ENCODE measurements at places on chromosomes 1 and 21.

GRCh38 chr1:176858433-176858916 lies 306.0 kb downstream of the ASTN1 start:
- DNase-seq, result no peak

DNA sequence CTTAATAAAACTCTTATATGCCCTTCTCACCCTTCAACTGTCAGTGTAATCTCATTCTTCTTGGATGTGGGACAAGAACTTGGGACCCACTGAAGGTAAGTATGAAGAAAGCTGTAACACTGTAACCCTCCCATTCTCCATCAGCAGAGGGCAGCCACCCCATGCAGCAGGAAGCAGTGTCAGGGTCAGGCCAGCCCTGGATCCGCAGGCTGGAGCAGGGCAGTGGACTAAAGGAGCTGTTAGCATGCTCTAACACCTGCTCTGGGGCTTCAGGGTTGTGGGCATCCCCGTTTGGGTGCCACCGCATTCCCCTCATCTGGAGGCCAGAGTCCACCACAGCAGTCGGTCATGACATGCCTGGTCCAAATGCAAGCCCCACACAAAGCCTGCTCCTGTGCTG lies 156.5 kb downstream of the HIVEP3 start:
- no peak for DNase-seq

DNA sequence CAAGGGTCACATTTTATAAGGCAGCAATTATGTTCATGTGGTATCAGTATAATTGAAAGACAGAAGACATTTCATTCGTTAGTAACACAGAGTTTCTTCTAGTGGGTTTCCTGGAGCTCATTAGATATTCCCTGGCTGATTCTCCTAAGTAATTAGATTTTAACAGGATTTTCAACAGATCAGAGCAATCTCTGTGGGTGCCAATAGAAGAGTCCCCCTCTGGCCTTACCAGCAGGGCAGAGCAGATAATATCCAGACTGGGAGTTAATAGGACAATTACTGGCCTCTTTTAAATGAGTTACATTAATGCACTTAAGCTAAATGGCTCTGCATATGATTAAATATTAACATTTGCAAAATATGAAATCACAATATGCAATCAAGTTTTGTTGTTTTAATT lies 74.2 kb upstream of the FOXD3 start:
- no peak for DNase-seq

DNA sequence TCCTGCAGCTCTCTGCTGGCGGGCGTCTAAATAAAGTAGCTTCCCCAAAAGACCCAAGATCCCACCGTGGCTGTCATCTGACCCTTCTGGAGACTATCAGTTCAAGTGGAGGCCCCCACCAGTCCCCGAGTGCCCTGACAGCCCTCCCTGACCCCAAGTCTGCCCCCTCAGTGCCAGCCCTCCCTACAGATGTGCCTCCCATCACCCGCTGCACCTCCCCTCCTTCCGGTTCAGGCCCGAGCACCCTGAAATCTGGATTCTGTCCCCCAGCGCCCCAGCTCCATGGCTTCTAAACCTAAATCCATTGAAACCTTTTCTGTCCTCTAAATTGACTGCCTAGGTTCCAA lies 595 bp downstream of the IL10RB start:
- DNase-seq, result no peak

DNA sequence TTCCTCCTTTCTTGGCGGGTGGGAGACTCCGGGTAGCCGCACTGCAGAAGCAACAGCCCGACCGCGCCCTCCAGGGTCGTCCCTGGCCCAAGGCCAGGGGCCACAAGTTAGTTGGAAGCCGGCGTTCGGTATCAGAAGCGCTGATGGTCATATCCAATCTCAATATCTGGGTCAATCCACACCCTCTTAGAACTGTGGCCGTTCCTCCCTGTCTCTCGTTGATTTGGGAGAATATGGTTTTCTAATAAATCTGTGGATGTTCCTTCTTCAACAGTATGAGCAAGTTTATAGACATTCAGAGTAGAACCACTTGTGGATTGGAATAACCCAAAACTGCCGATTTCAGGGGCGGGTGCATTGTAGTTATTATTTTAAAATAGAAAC lies 2.5 kb downstream of the OLIG2 start:
- no peak for DNase-seq

DNA sequence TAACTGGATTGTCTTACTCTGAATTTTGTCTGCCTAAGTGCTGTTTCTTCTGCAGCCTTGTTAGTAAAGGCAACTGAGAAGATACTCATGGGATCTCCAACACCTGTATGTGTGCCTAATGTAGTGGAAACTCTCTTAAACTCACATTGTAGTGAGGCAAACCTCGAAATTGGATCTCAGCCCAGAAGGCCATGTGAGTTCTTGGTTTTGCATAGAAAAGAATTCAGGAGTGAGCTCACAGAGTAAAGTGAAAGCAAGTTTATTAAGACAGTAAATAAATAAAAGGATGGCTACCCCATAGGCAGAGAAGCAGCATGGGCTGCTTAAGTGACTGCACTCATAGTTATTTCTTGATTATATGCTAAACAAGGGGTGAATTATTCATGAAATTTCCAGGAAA lies 1344.7 kb downstream of the NCAM2 start:
- DNase-seq, result no peak

DNA sequence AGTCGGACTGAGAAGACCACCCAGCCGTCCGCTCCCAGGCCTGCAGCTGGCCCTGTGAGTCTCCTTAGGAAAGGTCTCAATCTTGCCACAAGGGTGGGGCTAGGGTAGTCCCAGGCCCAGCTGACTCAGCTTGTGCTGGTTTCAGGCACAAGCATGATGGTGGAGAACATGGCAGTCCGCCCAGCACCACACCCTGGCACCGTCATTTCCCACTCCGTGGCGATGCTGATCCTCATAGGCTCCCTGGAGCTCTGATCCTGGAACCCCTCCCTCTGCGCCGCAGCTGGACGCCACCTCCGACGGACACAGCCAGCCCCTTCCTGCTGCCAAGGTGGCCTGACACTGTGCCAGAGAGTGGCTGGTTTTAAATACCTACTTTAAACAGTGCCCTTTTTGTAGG lies 10.7 kb downstream of the TMEM81 start:
- no peak for DNase-seq

- no peak for DNase-seq
Observed at GRCh38 chr1:232351335-232351734, 278.6 kb downstream of the SIPA1L2 start.

- DNase-seq, result no peak
Observed at GRCh38 chr1:167726008-167726407, 4.2 kb downstream of the MPZL1 start.

DNA sequence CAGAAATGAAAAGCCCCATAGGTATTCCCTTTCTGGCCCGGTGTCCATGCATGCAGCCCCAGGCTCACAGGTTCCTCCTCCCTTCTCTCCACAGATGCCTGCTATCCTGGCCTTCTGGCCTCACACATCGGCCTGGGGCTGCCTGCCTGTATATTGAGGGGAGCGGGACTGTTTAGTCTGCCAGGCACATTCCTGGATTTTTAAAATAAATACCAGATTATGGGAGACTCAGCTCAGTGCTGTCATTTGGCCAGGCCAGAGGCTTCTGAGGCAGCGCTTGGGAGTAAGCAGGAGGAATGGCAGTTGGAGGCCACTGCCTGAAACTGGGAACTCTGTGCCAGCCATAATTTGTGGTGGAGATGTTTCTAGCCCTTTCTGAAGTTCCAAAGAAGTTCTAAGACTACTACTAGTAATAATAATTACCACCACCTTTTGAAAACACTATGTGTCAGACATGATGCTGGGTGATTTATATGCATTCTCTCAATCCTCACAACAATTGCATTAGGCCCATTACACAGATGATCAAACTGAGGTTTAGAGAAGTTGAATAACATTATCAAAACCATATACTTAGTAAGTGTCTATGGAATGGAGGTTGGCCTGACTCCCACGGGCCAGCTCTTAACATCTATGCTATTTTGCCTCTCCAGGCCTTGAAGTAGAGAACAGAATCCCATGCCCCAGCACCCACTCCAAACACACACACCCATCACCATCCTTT lies 107.6 kb downstream of the PLXNA2 start:
- DNase-seq, result no peak

DNA sequence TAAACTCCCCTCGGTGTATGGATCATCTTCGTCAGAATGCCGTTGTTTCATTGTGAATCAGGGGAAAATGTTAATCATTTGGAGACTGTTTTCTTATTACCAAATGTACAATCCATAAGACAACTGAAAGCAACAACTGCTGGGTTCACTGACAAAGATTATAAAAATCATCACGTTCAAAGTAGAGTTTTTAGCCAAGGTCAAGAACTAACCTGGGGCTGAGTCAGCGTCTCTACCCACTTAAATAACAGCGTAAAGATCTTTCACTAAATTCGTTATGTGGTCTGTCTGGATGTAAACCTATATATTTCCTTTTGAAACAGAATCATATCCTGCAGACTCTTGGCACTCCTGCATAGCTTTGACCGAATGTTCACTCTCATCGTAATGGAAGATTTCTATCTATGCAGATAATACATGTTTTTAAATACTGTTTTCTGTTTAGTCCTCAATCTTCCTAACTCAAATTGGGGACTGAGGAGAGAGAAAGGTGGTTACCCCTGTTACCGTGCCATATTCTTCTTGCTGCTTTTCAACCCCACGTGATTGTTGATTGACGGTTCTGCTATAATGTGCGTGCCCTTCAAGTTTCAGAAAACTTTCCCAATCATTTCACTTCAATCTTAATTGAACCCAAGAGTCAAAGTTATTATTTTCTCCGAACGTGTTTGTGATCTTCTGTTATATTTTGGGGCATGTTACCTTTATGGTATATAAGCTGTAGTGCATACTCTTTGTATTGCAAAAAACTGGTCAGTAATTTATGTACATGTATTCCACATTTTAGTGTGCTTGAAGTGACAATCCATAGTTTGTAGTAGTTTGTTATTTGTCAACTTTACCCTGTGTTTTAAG lies 15.6 kb upstream of the NCMAP start:
- DNase-seq, result no peak

DNA sequence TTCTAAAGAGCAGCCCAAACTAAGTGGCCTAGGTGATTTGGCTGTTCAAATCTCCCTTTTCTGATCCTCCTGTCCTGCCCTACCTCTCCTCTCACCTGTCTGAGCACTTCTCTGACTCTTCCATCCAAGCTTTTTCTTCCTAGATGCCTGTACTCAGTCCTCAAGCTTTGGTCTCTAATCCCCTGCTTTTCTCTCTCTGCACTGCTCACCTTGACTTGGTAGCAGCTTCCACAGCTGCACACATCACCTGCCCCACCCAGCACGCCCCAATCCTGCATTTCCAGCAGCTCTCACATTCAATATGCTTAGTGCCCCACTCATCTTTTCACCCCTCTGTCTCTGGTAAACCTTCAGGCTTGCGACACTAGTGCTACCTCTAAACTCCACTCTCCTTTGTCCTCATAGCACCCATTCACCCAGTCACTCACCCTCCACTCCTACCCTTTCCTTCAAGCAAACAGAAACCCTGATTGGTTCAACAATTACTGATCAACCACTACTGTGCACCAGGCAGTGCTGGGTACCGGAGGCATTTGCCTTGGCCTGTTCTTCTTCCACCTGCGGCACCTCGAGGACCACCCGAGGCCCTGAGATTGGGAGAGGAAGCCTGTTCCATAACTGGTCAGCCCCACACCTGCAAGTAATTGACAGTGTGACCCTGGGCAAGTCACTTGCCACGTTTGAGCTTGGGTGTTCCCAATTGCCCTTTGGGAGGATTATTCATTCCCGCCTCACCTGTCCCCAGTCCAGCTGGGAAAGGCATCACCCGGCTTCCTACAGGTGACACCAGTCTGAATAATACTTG lies 136.1 kb upstream of the EDN2 start:
- peak; percentile 19 for DNase-seq

- DNase-seq, result no peak
Observed at GRCh38 chr1:107786203-107786845, 178.7 kb downstream of the VAV3 start.

DNA sequence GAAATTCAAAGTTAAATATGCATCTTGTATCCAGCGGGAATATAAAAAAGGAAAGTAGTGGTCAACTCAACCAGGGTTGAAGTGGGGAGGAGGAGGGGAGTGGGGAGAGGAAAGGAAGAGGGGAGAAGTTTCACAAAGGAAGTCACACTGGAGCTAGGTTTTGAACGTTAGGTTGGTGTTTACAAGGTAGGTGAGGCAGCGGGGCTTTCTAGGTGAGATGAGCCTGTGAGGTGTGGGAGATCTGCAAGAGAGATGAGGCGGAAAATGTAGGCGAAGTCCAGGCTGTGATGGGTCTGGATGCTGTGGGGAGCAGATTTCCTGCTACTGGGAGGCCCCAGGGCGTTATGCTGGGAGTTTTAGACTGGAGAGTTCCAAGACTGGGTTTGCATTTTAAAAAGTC lies 36.1 kb upstream of the IL20 start:
- DNase-seq, result no peak

DNA sequence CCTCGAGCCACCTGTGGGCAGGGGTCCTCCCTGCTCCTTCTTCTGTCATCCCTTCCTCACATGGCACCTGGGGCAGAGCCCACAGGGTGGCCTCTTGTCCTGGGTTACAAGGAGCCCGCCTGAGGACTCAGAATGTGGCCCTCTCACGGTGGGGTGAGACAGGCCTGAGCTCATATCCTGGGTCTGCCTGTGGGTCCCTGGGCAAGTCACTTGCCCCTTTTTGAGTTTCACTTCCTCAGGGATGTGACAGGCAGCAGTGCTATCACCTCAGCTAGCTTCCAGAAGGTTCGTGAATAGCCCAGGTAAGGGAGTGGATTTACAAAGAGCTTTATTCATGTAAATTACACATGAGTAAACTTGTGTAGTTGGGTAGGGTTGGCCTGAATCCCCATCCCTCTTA lies 33.5 kb downstream of the HTR6 start:
- DNase-seq, result no peak

DNA sequence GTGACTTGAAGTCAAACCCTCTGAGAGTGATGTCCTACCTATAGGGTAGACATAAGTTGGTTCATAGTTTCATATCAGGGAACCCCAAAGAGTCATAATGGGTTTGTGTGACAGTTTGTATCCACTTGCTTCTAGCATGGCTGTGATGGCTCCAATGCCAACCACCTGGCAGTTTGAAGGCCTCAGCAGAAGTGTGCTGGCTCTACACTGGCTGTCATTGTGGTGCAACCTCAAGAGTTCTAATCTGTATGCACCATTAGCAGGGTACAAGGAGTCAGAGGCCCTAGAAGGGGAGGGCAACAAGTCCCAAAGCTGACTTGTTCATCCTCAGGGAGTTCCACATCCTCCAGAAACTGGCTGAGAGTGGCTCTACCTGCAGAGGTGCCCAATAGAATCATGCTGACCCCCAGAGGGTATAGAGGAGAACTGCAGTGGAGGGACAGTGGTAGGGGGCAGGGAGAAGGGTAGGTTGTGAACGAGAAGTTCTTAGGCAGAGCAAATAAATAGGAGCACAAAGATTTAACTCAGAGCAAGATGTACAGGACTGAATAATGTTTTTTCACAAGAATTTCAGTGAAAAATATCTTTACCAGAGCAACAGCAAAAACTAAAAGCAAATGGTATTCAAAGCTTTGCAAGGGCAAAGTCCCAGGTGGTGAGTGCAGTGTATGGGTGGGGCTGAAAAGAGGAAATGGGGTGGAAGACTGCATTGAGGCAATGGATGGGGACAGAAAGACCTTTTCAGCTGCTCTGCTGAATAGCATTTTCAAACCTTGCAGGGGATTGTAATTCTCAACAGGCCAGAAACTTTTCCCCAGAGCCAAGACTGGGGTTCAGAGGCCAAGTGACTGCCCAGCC lies 3.2 kb downstream of the FCRL2 start:
- DNase-seq, result no peak
